ENCODE measurements at places on chromosomes 16 and 17.

DNA sequence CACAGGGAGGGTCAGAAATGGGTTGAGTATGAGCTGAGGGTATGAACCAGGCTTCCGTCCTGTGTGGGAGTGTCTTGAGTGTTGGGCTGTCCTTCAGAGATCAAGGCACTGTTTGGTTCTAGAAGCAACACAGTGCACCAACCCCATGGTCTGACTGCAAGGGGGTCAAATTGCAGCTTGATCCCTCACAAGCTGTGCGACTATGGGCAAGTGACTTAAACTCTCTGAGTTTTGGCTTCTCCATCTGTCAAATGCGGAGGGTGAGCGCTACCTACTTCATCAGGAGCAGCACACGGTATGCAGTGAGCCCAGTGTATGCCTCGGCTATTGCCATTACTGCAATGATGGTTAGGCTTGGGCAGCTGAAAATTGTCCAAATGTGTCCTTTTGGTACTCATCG, 21.0 kb downstream of the SEC14L5 start:
- no peak for DNase-seq

- DNase-seq = no peak
Observed at GRCh38 chr17:77730376-77730775, 228.1 kb upstream of the TNRC6C start.

DNA sequence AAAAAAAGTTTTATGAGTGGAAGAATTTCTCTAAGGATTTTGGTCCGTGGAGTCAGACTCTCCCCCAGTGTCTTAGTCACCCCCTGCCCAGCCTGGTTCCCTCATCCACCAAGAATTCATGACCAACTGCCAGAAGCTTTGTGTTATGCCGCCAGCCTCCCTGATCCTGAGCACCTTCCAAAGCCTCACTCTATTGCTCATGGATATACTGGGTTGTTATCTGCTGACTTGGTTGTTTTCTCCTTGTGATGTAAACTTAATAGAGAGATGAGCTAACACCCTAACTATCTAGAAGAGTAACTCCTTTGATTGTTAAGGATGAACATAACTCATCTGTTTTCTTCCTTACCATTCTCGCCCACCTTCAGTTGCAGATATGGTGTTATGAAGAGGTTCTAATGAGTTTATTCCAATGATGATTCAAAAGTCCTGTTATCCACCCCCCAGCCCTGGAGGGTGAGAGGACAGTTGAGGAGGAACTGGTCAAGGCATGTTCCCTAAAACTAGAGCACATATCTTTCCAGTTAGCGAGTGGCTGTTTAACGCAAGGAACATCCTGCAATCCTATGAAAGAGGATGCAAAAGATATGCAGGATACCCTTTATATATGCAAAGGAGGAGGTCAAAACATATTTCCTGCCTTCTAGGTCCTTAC, 1.5 kb upstream of the PSMD3 start:
- no peak for DNase-seq

DNA sequence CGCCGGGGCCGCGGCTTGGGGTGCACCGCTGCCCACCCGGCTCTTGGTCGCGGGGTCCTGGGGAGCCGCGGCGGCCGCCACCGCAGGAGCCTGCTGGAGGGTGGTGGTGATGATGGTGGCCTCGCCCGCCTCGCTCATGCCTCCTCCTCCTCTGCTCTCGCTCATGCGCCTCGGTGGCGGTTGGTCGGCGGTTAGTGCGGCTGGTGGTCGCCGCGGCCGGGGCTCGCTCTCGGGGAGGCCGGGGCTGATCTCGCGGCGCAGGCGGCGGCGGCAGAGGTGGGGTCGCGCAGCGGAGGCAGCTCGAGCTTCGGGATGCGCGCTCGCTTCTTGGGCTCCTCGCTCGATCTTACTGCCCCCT, 41.6 kb downstream of the AHSP start:
- no peak for DNase-seq

Data from stimulated activated CD4-positive, alpha-beta T cell treated with anti-CD3 and anti-CD28 coated beads, Interleukin-2, amount 100 ng/mL, for 4 hours (primary cell).